Epithelial cell of umbilical artery (primary cell): ENCODE measurements at places on chromosomes 16 and 17. TPM values are rescaled to one million over a fixed set of nuclear protein-coding genes. Genes with fewer than 3 reads are reported as not detected.

Gene TMEM98
- total RNA-seq: 95.4 and 165 TPM in 2 replicates

Gene TBX6
- under 0.01 and 0.15 TPM in 2 replicates for total RNA-seq

Gene C16orf89
- not detected in 2 replicates for total RNA-seq

Gene FAM171A2
- total RNA-seq: 7.0 and 10.4 TPM in 2 replicates

Gene ERN2
- total RNA-seq: not detected in 2 replicates

Gene FSCN2
- total RNA-seq: 0.65 TPM in 1 of 2 replicates, not detected in the other

Gene CCDC57
- total RNA-seq: 7.1 and 8.1 TPM in 2 replicates

Gene CASKIN1
- total RNA-seq: 0.32 TPM in 1 of 2 replicates, not detected in the other

Gene CCL7
- 1.3 and 4.4 TPM in 2 replicates for total RNA-seq

Gene LITAFD
- not detected in 2 replicates for total RNA-seq

Gene VEZF1
- 24.7 and 30.1 TPM in 2 replicates for total RNA-seq

Gene TPSB2
- not detected in 2 replicates for total RNA-seq

Gene NGFR
- under 0.01 and 0.30 TPM in 2 replicates for total RNA-seq

Gene MYH3
- under 0.01 and 0.76 TPM in 2 replicates for total RNA-seq

Gene CA7
- total RNA-seq: not detected in 2 replicates

Gene PPP1R27
- total RNA-seq: not detected in 2 replicates

Gene KRTAP2-4
- not detected in 2 replicates for total RNA-seq

Gene GAS2L2
- not detected in 2 replicates for total RNA-seq

Gene KRT12
- total RNA-seq: not detected in 2 replicates

Gene TIGD7
- total RNA-seq: 2.3 TPM in 2 replicates
